ENCODE measurements at places on chromosomes 12 and 14.

DNA sequence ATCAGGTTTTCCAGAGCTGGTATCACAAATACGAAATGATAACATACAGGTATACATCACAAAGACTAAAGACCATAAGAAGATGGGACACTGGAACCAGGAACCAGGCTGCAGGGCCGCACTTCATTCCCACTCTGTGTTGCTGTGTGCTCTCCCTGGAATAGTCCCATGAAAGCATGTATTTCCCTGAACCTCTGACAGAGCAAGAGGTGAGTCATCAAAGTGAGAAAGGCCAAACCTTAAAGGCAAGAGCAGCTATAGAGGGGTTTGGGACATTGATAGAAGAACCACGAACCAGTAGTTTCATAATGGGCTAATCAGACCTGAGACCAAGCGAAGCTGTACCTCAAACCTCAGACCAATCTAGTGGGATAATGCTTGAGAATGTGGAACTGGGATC lies 283.0 kb upstream of the PRKD1 start:
- DNase-seq: no peak

DNA sequence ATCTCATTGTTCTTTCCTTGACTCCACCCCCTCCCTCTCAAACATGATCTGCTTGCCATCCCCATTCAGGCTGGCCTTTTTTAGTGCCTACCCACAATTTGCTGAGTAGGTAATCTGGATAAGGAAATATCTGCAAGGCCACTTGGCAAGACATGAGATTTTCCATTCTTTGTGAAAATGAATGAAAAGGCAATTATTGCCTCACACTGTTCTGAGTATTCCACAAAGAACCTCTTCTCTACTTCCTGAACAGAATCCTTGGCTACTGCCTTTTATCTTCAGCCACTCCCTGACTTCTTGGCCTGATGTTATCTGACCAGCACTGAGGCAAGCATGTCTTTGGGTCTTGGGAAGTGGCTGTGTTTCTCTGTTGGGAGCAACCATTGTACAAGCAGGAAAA lies 263.2 kb upstream of the ATP2B1 start:
- no peak for DNase-seq

- DNase-seq: no peak
These were observed 891.1 kb downstream of the TMEM121 start for GRCh38 chr14:106417224-106418049.

DNA sequence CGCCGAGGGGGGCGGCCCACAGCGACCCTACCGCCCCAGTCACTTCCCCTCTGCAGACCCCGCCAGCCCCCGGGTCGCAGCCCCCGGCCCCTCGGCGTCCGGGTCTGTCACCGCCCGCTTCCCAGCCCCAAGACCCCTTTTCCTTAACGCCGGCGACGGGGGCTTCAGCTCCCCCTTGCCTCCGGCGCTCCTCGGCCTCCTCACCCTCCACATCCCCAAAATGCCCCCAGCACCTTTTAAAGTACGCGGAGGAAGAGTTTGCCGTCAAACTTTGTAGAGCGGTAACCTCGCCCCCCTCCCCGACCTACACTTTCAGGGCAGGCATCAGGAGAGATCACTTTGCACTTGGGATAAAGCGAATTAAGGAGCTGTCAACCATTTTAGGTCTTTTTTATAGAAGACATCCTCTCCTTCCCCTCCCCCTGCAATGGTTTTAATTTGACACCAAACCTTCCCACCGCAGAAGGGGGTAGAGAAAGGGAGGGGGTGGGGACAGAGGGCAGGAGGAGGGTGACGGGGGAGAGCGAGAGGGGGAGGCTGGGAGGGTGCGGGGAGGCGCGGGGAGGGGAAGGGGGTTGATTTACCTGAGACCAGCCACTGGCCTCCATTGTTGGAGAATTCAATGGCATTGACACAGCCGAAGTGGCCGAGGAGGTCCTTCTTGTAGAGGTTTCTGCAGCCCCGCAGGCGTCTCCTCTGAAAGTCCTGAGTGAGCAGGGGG lies 578 bp downstream of the DCAF5 start:
- DNase-seq: peak; percentile 54

GRCh38 chr12:63955831-63956666 lies 111.5 kb downstream of the SRGAP1 start:
- no peak for DNase-seq

- no peak for DNase-seq
These were observed 160.7 kb upstream of the CCND2 start for GRCh38 chr12:4112734-4113325.

GRCh38 chr12:321606-322326 lies 59.1 kb upstream of the SLC6A13 start:
- DNase-seq: no peak

DNA sequence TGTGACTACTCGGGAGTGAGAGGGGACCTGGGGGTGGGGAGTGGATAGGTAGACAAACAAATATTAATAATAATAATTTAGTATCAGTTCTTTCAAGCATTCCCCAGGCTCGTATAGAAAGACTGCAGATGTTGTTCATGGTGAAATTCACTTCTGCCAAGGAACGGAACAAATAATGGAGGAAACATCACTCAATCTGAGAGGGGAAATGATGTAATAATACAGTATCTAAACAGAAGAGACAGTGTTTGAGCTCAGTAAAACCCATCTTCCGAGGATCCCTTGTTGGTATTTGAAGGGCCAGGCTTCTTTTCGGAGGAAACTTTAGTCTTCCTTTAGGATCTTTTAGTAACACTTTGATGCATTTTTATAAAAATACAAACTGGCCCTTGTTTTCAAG lies 114.2 kb downstream of the KCNK10 start:
- no peak for DNase-seq

DNA sequence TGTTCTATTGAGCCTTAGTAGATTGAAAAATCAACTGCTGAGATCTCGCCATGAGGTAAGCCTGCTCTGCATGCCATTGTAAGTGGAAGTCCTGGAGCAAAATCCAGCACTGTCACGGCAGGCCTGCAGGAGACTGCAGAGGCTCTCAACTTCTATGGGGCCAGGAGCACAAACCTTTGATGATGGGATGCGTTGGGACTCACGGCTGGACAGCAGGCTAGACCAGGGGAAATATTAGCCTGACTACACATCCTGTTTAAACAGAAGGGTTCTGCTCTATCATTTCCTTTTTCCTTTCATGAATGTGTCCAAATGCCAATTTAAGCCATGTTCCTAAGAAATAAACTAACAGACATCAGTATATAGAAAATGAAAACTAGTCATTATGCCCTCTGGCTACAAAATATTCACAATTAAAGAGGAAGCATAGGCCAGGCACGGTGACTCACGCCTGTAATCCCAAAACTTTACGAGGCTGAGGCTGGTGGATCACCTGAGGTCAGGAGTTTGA lies 33.9 kb upstream of the RASSF8 start:
- no peak for DNase-seq

- no peak for DNase-seq
These were observed 22.4 kb upstream of the CLEC2D start for GRCh38 chr12:9646794-9647781.

DNA sequence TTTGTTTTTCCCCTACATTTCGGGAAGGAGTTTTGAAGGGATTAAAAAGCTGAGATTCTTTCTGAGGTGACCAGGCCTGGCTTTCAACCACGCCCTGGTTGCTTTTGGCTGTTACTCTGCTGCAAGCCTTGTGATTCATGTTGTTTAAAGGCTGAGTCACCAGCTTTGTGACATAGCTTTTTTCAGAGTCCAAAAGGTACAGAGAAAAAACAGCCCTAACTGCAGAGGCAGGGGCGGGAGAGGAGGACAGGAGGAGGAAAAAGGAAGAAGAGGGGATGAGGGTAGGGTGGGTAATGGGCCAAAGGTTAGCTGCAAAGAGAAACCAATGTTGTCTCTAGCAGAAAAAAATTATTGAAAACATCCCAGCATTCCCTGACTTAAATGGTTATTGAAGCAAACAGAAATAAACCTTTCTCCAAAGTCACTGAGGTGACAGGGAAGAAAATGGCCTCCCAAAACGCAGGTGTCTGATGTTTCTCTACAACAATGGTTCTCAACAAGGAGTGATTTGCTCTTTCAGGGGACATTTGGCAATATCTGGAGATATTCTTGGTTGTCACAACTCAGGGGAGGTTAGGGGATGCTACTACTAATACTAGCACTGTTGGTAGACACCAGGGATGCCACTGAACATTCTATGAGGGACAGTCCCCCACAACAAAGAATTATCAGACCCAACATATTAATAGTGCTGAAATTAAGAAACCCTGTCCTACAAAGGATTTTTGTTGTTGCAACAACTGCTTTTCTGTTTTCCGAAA lies 2.1 kb upstream of the UBC start:
- no peak for DNase-seq

DNA sequence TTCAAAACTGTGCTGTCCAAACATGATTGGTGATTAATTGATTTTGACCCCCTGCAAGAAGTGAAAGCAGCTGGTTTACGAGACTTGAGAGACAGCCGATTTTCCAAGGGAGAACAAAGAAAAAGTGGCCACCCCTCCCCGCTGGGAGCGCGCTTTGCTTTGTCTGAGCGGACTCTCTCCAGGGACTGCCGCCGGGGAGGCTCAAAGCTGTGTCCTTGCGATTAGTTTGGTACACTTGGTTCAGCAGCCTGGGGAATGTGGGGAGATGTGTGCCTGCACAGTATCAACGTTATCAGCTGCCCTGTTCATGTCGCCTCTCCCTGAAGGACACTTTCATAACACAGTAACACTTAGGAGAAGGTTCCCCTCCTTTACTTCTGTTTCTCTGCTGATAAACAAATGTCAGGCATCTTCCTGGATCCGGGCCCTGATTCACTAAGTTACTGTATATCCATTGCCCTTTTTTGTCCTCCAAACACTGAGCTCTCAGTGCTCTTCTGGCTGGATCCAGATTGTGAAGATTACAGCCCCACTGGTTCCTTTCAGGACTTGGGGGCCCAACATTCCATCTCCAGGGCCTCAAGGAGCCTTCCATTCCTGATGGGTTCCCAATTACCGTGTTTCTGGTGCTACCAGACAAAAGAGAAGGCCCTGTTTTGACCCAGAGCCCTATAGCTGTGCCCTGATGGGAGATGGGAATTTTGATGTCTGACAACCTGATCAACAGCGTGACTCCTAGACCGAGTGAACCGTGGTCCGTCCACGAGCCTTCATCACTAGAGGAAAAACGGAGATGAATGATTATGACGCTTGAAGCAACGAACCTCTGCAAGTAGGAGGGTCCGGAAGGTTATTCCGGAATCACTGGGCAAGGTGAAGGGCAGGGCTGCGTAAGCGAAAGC lies 31.7 kb upstream of the TUBA1C start:
- DNase-seq: peak; percentile 22

DNA sequence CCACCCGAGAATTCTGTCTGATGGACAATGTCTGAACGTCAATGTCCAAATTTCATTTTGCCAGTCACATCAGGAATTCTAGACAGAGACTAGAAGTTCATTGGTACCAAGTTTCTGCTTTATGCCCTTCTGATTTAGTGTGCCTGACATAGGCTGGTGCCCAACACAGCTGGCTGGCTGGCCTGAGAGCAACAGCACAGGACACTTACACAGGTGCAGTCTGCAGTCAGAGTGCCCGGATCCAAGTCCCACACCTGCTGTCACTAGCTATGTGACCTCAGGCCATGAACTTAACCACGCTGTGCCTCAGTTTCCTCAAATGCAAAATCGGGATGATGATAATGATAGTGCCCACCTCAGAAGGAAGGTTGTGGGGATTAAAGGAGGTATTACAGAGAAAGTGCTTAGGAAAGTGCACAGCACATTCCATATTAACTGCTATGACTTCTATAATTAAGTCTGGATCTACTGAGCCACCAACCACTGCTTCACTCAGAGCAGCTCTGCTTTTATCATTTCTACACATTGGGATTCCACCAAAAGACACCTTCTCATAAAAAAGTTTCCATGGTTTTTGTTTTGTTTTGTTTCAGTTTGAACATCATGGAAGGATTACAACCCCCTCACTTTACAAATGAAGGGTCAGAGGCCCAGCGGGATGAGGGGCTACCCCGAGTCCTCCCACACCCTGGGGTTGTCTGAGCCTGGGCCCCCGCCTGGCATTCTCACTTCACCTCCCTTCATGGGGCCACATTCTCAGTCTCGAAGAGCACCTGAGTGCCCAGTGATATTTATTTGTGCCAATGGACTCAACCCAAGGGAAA lies 168.8 kb upstream of the BCL2L14 start:
- DNase-seq: no peak

- DNase-seq: no peak
These were observed 114.7 kb upstream of the FKBP4 start for GRCh38 chr12:2679816-2680675.

DNA sequence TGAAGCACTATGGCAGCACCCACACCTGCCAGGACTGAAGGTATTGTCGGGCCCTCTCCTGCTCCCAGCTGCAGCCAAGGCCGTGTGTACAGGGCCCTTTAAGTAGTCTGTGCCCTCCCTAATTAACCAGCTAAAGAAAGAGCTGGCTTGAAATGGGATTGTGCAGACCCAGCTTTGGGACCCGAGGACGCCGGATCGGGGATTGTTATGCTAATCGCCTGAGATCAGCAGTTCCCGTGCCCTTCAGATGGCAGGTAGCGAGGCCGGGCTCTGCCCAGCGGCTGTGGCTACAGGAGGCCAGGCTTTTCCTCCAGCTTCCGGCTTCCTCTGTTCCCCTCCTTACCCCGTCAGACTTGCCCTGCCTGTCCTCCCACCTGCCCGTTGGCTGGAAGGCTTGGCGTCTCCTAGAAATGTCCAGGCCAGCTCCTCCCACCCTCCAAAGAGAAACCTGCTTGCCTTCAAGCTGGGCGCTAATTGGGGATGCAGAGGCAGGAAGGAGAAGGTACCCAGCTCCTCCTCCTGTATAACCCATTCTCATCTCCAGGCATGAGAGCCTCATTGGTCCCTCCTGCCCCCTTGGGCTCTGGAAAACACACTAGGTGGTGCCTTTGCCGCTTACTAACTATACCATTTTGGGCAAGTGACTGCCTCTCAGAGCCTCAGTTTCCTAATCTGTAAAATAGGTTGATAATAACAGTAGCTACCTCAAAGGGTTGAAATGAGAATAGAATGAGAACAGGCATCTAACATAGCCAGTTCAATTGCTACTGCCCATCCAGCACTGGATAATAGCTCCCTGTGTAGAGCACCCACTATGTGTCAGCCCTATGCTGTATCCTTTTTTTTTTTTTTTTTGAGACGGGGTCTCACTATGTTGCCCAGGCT lies 25.8 kb upstream of the MSI1 start:
- peak; percentile 95 for DNase-seq

DNA sequence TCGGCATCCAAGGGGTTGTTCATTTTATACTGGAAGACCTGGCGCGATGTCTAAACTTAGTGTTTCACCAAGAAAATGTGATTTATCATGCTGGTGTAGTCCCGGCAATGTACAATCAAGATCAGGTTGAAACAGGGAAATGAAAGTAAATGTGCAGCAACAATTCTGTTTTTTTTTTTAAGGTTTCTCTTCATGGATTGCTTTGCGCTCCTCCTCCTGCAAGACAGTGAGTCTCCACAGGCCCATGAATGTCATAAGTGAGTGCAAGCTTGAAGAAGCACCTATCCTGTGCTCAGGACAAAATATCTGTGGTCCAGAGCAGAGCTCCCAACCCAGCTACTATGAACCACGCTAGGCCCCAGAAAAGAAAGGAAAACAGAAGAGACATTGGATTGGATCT lies 143.4 kb downstream of the KCNK10 start:
- no peak for DNase-seq

GRCh38 chr14:59154373-59154772 lies 34.1 kb upstream of the DAAM1 start:
- DNase-seq: no peak

GRCh38 chr12:44674875-44675274 lies 201.2 kb downstream of the NELL2 start:
- no peak for DNase-seq

- DNase-seq: no peak
These were observed 2.8 kb downstream of the PTPN21 start for GRCh38 chr14:88551980-88552431.
